ENCODE measurements at places on chromosomes 5 and 9.
A peak's percentile ranks its signal among the peaks of the same experiment; 100 is the strongest.

- H3K27me3 ChIP-seq = no peaks in the 10 kb centered on the region
- DNase-seq = no peak
- peaks cover 5% of the 10 kb centered on the region for H3K36me3 ChIP-seq
- peaks cover 2% of the 10 kb centered on the region for H3K4me1 ChIP-seq
These were observed 127.7 kb downstream of the NR3C1 start for GRCh38 chr5:143275512-143276363.

GRCh38 chr5:3191585-3191984 lies 404.0 kb upstream of the IRX1 start:
- no peak overlapping the region for H3K27ac ChIP-seq
- H3K36me3 ChIP-seq = no peaks in the 10 kb centered on the region
- no peak for DNase-seq
- H3K4me1 ChIP-seq = no peaks in the 10 kb centered on the region
- H3K27me3 ChIP-seq = peaks cover 15% of the 10 kb centered on the region

- no peaks in the 10 kb centered on the region for H3K36me3 ChIP-seq
- peaks cover 33% of the 10 kb centered on the region for H3K4me1 ChIP-seq
- H3K27me3 ChIP-seq = no peaks in the 10 kb centered on the region
- H3K4me3 ChIP-seq = no peak overlapping the region
These were observed 37.3 kb downstream of the ARHGAP26 start for GRCh38 chr5:142807372-142807911.

- no peak overlapping the region for H3K4me3 ChIP-seq
- no peaks in the 10 kb centered on the region for H3K4me1 ChIP-seq
- H3K27ac ChIP-seq = no peak overlapping the region
- DNase-seq = no peak
- H3K27me3 ChIP-seq = no peaks in the 10 kb centered on the region
These were observed 14.5 kb downstream of the TNFSF15 start for GRCh38 chr9:114791312-114791711.

DNA sequence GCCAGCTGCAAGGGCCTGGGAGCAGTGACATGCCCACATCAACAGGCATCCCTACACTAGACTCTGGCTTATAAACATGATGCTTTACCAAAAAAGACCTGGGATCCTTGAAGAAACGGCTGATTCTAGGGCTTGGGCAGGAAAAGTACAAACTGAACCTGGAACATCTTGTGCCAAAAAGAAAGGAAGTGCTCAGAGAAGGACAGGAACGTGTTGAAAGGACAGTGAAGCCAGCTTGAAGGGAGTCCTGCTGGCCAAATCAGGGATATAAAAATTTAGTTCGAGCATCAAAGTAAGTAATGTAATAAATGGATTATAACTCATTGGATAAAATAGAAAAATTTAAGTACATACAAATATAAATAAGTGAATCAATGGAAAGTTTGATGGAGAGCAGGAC lies 58.1 kb downstream of the ALDH7A1 start:
- H3K27ac ChIP-seq = no peak overlapping the region
- H3K27me3 ChIP-seq = no peaks in the 10 kb centered on the region
- DNase-seq = no peak
- H3K4me3 ChIP-seq = no peak overlapping the region
- H3K36me3 ChIP-seq = no peaks in the 10 kb centered on the region

DNA sequence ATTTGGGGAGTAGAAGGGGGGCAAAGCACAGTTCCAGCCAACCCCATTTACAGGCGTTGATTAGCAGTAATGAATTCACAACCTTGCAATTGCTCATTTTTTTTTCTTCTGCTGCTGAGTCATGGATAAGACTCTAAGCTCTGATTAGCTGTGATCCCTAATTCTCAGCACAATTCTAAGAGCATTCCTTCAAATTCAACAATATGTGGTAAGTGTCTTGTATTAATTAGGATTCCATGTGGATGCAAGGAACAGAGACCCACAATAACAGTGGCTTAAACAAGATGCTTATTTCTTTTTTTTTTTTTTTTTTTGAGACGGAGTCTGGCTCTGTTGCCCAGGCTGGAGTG lies 133.4 kb downstream of the PALM2AKAP2 start:
- H3K4me3 ChIP-seq = no peak overlapping the region
- H3K27me3 ChIP-seq = no peaks in the 10 kb centered on the region
- DNase-seq = no peak
- no peak overlapping the region for H3K27ac ChIP-seq
- H3K36me3 ChIP-seq = no peaks in the 10 kb centered on the region

GRCh38 chr9:19690128-19690527 lies 98.7 kb downstream of the SLC24A2 start:
- H3K4me1 ChIP-seq = no peaks in the 10 kb centered on the region
- no peaks in the 10 kb centered on the region for H3K36me3 ChIP-seq
- H3K27me3 ChIP-seq = no peaks in the 10 kb centered on the region
- no peak overlapping the region for H3K27ac ChIP-seq

DNA sequence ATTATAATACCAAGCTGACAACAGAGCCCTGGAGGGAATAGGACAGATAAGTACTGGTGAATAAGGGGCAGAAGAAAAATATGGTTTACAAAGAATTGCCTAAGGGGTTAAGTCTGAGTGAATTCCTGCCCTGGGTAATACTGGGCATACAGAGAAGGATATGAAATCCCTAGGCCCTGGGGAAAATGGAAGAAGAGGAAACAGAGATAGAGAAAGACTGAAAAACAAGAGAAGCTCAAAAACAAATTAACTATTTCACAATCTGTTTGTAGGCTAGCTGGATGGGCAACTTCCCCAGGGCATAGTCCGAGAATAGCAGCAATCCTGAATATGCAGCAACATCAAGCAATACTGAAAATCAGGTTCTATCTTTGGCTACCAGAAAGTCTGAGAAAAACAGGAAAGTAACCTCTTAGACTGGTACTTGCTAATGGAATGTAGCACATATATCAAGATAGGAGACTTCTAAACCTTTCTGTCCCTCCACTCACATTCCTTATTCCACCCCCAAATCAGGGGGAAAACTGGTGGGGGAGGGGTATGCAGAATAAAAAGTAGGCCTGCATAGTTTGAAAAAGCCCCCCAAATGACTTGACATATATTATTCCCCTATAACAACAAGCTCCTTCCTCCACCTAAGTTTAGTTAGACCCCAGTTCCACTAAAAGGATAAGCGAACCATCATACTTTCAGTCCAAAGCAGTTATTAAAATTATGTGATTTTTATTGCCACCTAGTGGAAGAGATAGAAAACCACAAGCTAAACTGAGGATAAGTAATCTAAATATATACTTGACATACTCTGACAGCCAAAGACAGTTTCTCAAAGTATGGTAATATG lies 20.6 kb downstream of the SLC38A9 start:
- no peak overlapping the region for H3K4me3 ChIP-seq
- peak; percentile 23 for DNase-seq
- no peaks in the 10 kb centered on the region for H3K27me3 ChIP-seq
- H3K27ac ChIP-seq = no peak overlapping the region
- H3K4me1 ChIP-seq = no peaks in the 10 kb centered on the region
- no peaks in the 10 kb centered on the region for H3K36me3 ChIP-seq

DNA sequence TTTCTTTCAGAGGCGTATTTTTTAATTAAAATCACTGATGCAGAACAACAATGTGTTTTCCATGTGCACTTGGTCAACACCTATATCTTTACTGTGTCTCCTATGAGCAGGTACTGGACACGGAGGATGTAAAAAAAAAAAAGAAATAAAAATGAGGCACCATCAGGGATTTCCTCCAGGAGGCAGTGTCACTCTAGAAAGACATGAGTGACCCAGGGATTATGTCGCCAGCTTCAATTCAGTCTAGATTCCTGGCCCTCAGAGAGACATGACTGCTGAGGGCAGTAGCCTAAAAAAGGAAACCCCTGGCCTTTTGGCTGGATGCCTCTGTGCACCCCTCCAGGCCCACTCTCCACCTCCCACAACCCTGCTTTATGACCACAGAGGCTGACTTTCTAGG lies 18.3 kb upstream of the IL33 start:
- no peaks in the 10 kb centered on the region for H3K27me3 ChIP-seq
- H3K4me3 ChIP-seq = no peak overlapping the region
- H3K36me3 ChIP-seq = no peaks in the 10 kb centered on the region
- DNase-seq = no peak
- H3K4me1 ChIP-seq = no peaks in the 10 kb centered on the region

DNA sequence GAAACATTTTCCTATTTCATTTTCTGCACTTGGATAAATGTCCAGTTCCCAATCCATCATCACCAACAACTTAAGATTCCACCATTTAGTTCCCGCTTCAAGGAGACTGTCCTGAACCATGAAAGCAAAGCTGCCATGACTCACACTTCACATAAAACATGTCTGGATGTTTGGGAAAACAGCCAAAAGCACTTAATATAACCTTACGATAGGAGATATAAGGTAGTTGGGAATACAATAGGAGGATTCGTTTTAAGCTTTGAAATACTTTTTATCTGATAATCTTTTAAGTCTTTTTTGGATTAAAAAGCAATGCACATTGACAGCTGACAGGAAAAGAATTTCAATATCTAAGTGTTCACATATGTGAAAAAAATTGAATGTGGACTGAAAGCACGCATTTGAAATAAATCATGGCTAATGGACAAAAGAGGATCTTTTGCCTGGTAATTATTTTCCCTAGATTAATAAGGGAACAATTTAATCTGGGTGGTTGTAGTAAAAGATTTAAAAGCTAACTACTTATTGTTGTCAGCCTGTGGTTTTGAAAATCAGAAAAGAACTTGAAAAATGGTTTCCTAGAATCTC lies 17.3 kb upstream of the TGFBI start:
- no peaks in the 10 kb centered on the region for H3K36me3 ChIP-seq
- DNase-seq = no peak
- H3K4me1 ChIP-seq = no peaks in the 10 kb centered on the region
- H3K27me3 ChIP-seq = no peaks in the 10 kb centered on the region
- H3K27ac ChIP-seq = no peak overlapping the region

GRCh38 chr5:68433923-68434879 lies 218.6 kb downstream of the PIK3R1 start:
- no peaks in the 10 kb centered on the region for H3K36me3 ChIP-seq
- no peaks in the 10 kb centered on the region for H3K27me3 ChIP-seq
- H3K27ac ChIP-seq = peak overlapping the region; percentile 85
- H3K4me3 ChIP-seq = no peak overlapping the region
- peaks cover 57% of the 10 kb centered on the region for H3K4me1 ChIP-seq

- no peak for DNase-seq
- H3K36me3 ChIP-seq = no peaks in the 10 kb centered on the region
- H3K27ac ChIP-seq = no peak overlapping the region
- H3K27me3 ChIP-seq = no peaks in the 10 kb centered on the region
- H3K4me1 ChIP-seq = peaks cover 13% of the 10 kb centered on the region
- no peak overlapping the region for H3K4me3 ChIP-seq
These were observed 362.7 kb downstream of the CSNK1G3 start for GRCh38 chr5:123874600-123875201.

DNA sequence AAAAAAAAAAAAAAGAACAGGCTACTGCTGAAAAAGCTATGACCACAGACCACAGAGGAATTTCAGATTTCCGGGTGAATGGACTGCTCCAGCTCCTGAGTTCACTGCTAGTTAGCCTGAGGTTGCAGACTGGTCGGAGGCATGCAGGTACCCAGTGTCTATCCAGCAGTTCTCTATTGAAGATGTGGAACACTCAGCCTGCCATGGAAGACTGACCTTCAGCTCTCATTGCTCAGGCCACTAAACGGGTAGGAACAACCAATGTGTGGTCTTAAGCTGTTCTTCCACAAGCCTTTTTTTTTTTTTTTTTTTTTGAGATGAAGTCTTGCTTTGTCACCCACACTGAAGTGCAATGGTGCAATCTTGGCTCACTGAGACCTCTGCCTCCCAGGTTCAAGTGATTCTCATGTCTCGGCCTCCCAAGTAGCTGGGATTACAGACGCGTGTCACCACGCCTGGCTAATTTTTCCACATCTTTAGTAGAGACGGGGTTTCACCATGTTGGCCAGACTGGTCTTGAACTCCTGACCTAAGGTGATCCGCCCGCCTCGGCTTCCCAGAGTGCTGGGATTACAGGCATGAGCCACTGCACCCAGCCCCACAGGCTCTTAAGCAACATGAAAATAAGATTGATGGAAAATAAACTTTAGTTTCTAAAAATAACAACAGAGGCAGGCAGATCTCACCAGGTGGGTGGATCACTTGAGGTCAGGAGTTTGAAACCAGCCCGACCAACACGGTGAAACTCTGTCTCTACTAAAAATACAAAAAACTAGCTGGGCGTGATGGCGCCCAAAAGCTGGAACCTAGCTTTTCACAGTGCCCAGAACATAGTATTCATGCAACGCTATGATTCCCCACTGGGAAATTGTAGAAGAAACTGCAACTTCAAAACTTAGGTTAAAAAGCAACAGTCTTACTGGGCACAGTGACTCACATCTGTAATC lies 20.0 kb upstream of the NPM1 start:
- DNase-seq = no peak
- H3K36me3 ChIP-seq = no peaks in the 10 kb centered on the region
- peaks cover 6% of the 10 kb centered on the region for H3K27me3 ChIP-seq
- no peak overlapping the region for H3K4me3 ChIP-seq

DNA sequence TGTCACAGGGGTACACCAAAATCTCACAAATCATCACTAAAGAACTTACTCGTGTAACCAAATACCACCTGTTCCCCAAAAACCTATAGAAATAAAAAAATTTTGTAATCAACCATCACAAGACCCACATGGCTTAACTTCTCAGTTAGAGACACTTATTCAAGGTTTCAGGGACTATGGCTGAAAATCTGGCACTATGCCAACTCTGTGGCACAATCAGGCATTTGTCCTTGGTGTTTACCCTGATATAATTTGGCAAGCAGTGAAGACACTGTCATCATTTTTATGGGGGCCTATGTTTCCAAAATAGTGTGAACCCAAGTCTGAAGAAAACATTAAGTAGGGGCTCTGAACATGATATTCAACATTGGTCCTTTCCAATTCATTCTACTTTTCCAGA lies 59.0 kb downstream of the ZNF622 start:
- no peak for DNase-seq
- H3K4me1 ChIP-seq = no peaks in the 10 kb centered on the region
- H3K27ac ChIP-seq = no peak overlapping the region
- no peak overlapping the region for H3K4me3 ChIP-seq
- no peaks in the 10 kb centered on the region for H3K36me3 ChIP-seq
- H3K27me3 ChIP-seq = no peaks in the 10 kb centered on the region

- H3K4me3 ChIP-seq = no peak overlapping the region
- no peaks in the 10 kb centered on the region for H3K27me3 ChIP-seq
- DNase-seq = no peak
- H3K27ac ChIP-seq = no peak overlapping the region
- H3K4me1 ChIP-seq = no peaks in the 10 kb centered on the region
- no peaks in the 10 kb centered on the region for H3K36me3 ChIP-seq
These were observed 189.8 kb downstream of the MTRR start for GRCh38 chr5:8058616-8059190.

DNA sequence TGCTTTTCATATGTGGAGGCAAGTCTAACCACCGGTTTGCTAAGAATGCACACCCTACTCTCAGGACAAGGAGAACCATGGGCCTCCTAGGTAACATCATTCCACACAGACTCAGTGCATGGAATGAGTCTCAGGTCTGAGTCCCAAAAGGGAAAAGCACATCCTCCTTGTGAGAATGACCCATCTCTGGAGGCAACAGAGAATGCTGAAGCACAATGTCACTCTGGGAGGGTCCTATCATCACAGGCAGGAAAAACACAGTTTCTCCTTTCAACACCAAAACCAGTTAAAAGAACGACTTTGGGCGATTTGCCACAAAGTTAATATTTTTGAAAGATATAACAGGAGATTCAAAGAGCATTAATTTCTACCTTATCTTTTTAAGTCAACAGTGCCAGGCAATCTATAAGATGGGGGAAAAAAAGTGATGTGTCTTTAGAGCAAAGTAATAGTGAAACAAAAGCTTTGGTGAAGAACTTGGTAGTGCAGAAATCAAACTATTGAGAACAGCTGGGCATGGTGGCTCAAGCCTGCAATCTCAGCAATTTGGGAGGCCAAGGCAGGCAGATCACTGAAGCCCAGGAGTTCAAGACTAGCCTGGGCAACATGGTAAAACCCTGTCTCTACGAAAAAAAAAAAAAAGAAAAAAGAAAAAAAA lies 97.3 kb downstream of the OXCT1 start:
- no peaks in the 10 kb centered on the region for H3K27me3 ChIP-seq
- no peaks in the 10 kb centered on the region for H3K4me1 ChIP-seq
- H3K36me3 ChIP-seq = no peaks in the 10 kb centered on the region
- H3K4me3 ChIP-seq = no peak overlapping the region

All from thymus (tissue), 14 donors.